ENCODE measurements at places on chromosomes 5 and 9.

DNA sequence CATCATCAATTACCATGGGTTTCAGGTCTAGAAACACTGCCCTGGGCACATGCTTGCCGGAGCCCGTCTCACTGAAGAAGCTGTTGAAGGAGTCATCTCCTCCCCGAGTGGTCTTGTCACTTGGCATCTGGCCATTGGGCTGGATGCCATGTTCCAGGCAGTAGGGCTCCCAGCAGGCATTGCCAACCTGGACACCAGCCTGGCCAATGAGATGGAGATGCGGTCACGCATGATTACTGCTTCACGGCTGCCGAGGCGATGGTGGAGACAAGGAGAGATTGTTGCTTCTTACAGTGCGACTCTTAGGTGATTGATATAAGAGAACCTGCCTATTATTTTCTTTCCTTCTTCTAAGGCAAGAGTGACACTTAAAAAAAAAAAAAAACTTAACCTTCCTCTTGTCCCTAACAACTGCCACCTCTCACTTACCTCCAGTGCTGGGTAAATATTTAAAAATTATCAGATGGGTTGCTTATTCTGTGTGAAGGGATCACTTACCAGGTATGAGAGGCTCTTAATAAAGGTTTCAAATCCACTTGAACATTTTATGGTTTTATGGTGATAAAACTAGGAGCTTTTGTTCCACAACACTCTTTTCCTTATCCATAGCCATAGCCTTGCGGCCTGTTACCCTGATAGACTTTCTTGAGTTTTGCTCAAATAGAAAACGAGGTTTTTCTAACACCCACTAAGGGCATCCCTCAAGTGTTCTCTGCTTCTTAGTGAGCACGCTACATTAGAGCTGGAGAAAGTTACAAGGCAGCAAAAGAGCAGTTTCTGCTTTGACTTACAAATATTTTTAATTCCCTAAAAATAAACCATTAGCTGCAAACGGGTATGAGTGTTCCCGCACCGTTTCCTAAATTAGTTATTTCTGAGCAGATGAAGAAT, 41.2 kb downstream of the NIM1K start:
- DNase-seq: no peak

- DNase-seq: no peak
These were observed 123.7 kb upstream of the ANKRD55 start for GRCh38 chr5:56356836-56357160.

- DNase-seq: no peak
These were observed 118.6 kb upstream of the DAB2 start for GRCh38 chr5:39543335-39543734.

DNA sequence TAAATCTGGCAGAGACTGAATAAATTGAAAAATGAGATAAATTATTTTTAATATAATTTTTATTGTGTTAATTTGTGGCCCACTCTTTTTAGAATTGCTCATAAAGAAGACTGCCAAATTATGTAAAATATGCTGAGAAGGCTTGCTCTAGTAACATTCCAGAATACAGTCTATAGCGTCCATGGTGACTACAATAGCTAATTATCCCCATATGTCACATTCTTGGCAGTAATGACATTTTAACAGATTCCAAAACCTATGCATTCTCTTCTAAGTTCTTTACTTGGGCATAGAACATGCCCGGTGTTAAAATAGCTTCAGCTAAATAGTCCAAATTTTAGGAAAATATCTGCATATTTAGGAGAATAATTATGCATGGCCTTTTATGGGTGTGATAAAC, 697.0 kb upstream of the SEMA6A start:
- DNase-seq: no peak

GRCh38 chr5:65855766-65856315, 70.5 kb upstream of the ERBIN start:
- no peak for DNase-seq

- DNase-seq: no peak
These were observed 113.8 kb downstream of the MED27 start for GRCh38 chr9:131965841-131966240.

GRCh38 chr5:170360709-170361108, 28.5 kb downstream of the KCNMB1 start:
- no peak for DNase-seq

DNA sequence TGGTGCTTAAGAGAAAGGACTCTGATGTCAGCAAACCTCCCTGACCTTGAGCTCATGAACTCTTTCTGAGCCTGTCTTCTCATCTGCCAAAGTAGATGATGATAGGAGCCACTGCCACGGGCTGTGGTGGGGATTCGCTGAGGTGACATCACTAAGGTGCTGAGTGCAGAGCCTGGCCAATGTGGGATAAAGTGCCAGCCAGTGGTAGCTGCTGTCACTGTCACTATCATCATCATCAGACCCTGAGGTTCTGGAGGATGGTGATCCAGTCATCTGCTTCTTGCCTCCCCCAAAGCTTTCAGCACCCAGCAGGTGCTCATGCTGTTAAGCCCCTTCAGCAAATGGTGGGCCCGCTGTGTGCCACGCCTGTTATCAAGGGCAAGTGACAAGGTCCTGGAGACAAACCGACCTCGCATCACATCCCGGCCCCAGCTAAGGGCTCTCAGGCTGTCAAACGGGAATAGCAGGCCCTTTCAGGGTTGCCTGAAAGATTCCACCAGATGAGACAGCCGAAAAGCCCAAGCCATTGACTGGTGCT, 6.4 kb downstream of the FPGS start:
- DNase-seq: no peak

- DNase-seq: peak; percentile 36
These were observed 556 bp downstream of the PCDHGC3 start for GRCh38 chr5:141476132-141476911.

DNA sequence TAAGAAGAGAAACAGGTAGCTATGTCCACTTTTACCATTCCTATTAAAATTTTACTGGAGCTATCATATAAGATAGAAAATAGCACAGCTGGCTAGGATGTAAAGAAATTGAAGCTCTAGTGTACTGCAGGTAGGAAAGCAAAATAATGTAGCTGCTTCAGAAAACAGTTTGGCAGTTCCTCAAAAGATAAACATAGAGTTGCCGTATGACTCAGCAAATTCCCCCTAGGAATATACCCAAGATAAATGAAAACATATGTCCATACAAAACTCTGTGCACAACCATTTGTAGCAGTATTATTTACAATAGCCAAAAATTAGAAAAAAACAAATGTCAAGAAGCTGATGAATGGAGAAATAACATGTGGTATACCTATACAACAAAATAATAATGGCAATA, 64.6 kb upstream of the SHISAL2B start:
- DNase-seq: no peak

- no peak for DNase-seq
These were observed 39.3 kb upstream of the KCNIP1 start for GRCh38 chr5:170464280-170465127.

- no peak for DNase-seq
These were observed at the start of gene NELFB for GRCh38 chr9:137254624-137255447. Gene NELFB, plus strand, starts transcription at chr9:137255327.

GRCh38 chr5:63055421-63055820, 476.8 kb downstream of the LRRC70 start:
- no peak for DNase-seq

GRCh38 chr5:7391215-7391614, 4.7 kb upstream of the ADCY2 start:
- no peak for DNase-seq

GRCh38 chr9:74391816-74392215, 105.3 kb upstream of the RORB start:
- DNase-seq: no peak

DNA sequence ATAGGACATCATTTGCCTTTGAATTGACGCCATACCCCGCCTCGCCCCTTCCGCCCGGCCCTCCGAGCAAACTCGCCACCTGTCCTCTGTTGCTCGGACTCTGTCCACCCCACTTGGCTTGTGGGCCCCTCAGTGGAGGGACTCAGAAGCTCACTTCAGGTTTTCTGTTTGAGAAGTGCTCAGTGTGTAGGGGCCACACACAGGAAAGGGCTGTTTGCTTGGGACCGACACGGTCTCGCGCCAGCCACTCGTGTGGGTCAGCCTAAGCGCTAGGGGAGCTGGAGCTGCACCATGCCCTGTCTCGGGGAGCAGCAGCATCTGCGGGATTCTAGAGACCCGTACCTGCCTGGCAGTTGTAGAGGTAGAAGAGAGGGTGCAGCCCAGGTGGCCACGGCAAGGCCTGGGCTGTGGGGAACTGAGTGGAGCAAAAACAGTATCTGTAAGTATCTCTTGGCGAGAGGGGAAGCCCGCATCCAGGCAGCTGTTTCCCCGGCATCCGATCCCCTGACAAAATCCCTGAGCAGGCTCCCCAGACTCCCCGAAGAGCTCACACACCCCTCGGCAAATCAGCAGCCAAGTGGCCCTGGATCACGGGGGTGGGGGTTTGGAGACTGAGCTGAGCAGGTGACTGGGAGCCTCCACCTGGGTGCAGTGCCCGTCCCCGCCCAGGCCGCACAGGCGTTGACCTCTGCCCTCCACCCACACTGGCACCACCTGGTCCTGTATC, 52.2 kb downstream of the COL5A1 start:
- no peak for DNase-seq

DNA sequence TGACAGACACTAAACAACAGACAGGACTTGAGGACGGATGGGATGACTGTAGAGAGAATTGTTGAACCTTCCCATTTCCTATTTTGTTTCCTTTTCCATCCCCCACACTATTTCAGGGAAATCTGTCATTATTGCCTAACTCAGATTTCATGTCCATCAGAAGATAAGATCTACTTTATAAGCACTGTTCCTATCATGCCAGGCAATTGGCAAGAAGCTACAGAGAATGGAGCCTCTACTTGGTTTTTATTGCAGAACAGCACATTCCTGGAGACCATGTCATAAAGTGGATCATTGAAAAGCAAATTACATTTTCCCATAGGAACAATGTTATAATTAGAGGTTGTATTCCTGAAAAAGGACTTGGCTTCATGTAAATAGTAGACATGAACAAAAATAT, 173.7 kb upstream of the KIF2A start:
- no peak for DNase-seq

DNA sequence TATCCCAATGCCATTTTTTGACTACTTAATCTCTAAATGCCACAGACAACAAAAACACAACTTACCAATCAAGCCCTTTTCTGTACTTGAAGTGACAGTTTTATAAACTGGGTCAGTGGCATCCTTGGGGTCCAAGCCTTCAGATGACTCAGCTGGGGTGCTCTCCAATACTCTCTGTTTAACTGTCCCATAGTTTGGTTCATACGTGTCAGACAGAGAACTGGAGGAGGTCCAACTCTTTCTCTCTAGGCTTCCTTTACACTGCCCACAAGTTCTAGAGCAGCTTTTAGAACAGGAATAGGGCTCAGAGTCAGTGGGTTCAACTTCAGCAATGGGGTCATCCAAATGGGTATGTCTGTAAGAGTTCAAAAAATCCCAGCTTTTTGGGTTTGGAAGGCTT, 166.9 kb downstream of the CDC42SE2 start:
- no peak for DNase-seq

- DNase-seq: no peak
These were observed 617.8 kb downstream of the PDE4D start for GRCh38 chr5:59275510-59276324.

- DNase-seq: no peak
These were observed 307.3 kb downstream of the MLLT3 start for GRCh38 chr9:20314981-20315380.

DNA sequence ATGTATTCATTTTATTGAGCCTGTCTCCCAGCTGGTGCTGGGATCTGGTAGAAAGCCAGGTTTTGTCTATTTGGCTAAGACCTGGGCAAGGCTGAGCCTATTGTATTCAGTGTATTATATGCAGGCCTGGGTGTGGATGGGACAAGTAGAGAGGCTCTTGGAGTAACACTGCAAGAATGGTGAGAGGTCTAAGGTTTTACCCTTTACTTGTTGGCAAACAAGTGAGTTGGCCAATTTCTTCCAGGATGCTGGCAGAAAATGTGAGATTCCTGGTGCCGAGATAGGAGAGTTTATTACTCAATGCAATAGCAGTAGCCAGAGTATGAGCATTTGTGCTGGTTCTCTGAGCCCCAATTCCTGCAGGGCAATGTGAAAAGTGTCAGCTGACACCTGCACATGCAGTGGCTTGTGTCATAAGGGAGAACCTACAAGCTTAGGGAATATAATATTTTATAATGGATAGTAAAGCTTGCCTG, 141.7 kb upstream of the PRLR start:
- DNase-seq: no peak

- no peak for DNase-seq
These were observed 989 bp upstream of the FBN2 start for GRCh38 chr5:128539038-128539429.

DNA sequence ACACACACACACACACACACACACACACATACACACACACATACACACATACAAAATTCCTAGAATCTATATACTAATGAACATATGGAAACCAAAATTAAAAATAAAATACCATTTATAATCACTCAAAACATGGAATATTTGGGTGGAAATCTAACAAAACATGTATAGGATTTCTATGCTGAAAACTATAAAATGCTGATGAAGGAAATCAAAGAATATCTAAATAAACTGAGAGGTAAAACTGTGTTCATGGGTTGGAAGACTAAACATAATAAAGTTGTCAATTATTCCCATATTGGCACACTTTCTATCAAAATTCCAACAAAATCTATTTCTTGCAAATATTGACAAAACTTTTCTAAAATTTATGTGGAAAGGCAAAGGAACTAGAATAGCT, 25.4 kb upstream of the NANS start:
- DNase-seq: no peak

- no peak for DNase-seq
These were observed 117.0 kb upstream of the CXCL14 start for GRCh38 chr5:135695656-135696313.

DNA sequence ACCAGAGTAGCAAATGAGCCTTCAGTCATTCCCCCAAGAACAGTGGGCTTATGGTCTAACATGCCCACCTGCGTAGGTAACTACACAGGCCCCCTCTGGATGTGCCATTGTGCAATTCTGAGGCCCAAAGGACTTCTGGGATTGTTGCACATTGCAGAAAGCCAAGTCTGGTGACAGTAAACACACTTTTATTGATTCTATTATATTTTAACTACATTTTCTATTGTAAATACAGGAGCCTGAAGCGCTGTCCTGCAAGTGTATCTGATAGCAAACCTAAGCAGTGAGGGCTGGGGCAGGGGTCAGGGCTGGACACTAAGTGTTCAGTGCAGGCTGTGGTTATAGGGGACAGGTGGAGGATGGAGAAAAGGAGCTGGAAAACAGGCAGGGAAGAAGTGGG, 57.5 kb downstream of the TEX10 start:
- no peak for DNase-seq

- no peak for DNase-seq
These were observed 80.1 kb downstream of the EGFLAM start for GRCh38 chr5:38338455-38338854.

- no peak for DNase-seq
These were observed 176.4 kb upstream of the PITX1 start for GRCh38 chr5:135210286-135211055.

DNA sequence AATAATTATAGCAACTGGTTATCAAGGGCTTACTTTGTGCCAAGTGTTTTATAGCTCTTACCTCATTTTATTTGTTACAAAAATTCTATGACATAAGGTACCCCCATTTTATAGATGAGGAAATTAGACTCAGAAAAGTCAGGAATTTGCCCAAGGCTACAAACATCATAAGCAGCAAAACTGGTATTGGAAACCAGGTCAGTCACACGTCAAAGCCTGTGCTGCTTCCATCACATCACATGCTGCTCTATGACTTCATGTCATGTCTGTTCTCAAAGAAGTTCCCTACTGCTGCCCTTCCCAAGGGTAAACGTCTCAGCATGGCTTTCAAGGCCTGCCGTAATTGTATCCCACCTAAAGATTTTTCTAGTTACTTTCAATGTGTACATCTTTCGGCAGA, 6.9 kb upstream of the KIF2A start:
- no peak for DNase-seq

GRCh38 chr5:6859951-6860638, 146.9 kb downstream of the TENT4A start:
- DNase-seq: no peak

Data from AG04449 (cell line).